ENCODE measurements at places on chromosomes 6 and 20.

- DNase-seq, result no peak
Observed at GRCh38 chr6:157561929-157562810, 181.2 kb downstream of the ZDHHC14 start.

- DNase-seq, result peak; percentile 23
Observed at GRCh38 chr20:3934624-3935023, 45.4 kb downstream of the PANK2 start.

DNA sequence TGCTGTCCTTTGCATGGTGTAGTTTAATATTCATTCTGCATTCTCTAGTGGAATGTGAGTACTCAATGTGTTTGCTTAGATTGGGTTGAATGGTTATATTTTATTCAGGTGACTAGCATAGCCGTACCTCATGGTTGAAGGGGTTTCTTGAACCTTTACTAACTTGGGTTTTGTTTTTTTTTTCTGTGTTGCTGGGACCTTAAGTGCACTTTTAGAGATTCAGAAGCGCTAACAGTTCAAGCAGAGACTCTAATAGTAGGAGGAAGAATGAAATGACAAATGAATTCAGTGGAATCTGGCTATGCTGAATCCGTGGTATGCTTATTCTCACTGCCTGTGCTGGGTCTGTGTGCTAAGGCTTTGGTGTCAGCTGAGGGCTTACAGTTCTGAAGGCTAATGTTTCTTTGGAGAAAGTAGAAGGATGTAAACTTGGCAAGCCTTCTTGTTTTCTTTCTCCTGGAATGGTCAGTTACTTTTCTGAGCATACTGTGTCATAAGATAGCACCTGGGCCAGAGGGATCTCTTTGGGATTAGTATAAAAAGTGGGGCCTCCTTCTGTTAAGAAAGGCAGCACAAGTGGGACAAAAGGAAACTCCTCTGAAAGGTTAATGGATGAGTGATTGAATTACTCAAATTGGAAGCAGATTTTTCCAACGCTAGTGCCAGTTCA, 28.7 kb downstream of the RNF144B start:
- no peak for DNase-seq

GRCh38 chr6:24963339-24963738, 27.6 kb upstream of the RIPOR2 start:
- no peak for DNase-seq

GRCh38 chr6:154367839-154368695, 11.5 kb upstream of the IPCEF1 start:
- no peak for DNase-seq

DNA sequence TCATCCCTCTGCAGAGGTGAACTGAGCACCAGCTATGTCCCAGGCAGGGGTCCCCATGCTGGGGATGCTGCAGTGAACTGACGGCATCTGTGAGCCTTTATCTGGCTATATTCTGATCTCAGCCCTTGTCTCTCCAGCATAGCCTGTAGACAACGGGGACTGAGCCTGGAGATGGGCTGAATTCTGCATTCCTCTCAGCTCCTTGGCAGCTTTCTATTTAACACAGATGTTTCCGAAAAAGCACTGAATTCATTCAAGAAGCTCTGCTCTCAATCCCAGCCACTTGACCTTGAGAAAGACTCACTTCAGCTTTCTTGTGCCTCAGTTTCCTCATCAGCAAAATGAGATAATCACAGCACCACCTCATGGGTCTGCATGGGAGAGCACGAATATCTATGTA, 204.4 kb upstream of the PMEPA1 start:
- no peak for DNase-seq

DNA sequence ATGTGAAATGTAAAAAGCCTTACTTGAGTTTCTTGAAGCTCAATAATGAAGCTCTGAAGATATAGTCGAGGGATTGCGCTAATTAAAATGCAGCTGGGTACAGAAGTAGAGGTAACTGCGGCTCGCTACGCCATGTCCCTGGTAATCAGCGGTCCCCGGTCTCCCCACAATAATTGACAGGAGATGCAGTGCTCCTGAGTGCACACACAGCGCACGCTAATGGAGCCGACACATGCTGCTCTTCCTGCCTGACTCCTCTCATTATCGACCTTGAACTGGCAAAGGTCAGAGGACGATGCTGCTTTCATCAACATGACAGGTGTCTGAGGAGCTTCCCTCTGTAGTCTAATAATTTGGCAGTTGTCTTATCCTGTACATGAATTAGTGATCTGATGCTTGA, 365.9 kb downstream of the RNF144B start:
- no peak for DNase-seq

DNA sequence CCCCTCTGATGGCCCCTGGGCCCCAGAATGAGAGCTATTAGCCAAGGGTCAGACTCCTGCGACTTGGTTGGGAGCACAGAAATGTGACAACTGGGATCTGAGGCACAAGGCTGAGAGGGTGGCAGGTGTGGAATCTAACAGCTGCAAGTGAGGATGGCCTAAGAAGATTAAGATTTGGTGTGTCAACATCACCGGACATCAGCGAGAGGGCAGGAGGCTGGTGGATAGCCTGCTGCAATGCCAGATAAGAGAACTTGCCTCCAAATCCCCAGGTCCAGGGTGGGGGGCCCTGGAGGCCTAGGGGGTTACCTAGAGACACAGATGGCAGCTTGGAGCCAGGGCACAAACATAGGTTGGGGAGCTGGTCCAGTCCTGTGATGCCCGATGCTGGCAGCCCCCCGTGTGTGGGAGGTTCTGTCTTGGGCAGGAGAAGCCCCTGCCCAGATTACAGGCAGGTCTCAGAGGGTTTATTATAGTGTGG, 155.8 kb downstream of the GRM4 start:
- peak; percentile 61 for DNase-seq

- DNase-seq, result no peak
Observed at GRCh38 chr20:59040667-59041066, 1.9 kb downstream of the PRELID3B start.

- no peak for DNase-seq
Observed at GRCh38 chr6:118897386-118897785, 3.4 kb downstream of the ASF1A start.

DNA sequence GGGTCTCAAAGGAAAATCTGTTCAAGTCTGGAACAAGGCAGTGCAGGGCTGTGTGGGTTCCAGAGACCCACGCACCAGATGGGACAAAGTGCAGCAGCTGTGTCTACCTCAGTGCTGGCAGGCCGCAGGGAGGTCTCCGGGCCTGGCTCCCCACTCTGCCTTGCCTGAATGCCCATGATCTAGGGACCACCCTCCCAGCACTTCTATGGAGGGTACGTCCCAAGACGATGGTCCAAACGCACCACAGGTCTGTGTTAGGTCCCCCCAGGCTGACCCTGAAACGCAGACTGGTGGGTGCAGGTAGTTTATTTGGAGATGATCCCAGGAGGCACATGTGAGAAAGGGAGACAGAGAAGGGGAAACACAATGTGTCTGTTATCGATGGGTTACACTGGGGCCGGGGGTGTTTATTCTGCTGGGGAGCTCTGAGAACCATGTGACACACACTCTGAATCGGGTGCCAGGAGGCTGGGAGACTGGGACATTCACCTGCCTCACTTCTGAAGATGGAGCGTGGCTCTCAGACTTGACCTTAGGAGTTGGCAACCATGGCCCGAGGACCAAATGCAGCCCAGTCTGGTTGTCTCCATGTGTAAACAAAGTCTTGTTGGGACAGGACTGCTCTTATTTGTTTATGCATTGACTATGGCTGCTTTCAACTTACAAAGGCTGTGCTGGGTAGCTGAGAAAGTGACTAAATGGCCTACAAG, 21.7 kb downstream of the CST9L start:
- no peak for DNase-seq

- no peak for DNase-seq
Observed at GRCh38 chr6:167113935-167114910, 8.7 kb upstream of the CCR6 start.

GRCh38 chr6:110201151-110201884, 21.1 kb downstream of the CDC40 start:
- DNase-seq, result peak; percentile 85

DNA sequence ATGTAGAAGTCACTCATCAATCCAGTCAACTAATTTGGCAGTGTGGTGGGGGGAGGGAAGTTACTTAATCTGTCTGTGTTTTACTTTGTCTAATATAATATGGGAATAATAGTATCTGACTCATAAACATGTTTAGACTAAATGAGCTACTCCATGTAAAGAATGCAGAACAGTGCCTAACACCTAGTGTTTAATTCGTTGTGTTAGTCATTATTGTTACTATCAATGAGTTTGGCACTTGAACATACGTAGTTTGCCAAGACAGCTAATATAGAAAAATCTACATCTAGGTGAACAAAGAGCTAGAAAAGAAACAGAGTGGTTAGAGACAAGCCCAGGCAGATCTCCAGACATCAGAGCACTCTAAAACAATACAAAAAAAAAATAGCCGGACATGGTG, 49.1 kb downstream of the IRAK1BP1 start:
- DNase-seq, result no peak

DNA sequence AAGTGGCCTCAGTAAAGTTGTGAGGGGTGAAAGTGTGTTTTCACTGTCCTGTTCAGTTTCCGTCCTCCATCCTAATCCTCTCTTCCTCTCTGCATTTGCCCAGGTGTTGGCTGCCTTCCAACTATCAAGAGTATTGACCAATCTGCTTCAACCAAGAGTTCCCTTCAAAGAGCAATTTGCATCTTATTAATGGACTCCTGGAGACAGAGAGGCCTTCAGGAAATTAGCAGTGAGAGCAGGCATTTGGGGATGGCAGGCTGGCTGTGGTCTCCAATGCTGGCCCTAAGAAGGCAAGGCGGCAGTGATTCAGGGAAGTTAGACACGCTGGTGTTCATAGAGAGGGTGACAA, 77.2 kb downstream of the GPR6 start:
- DNase-seq, result no peak

DNA sequence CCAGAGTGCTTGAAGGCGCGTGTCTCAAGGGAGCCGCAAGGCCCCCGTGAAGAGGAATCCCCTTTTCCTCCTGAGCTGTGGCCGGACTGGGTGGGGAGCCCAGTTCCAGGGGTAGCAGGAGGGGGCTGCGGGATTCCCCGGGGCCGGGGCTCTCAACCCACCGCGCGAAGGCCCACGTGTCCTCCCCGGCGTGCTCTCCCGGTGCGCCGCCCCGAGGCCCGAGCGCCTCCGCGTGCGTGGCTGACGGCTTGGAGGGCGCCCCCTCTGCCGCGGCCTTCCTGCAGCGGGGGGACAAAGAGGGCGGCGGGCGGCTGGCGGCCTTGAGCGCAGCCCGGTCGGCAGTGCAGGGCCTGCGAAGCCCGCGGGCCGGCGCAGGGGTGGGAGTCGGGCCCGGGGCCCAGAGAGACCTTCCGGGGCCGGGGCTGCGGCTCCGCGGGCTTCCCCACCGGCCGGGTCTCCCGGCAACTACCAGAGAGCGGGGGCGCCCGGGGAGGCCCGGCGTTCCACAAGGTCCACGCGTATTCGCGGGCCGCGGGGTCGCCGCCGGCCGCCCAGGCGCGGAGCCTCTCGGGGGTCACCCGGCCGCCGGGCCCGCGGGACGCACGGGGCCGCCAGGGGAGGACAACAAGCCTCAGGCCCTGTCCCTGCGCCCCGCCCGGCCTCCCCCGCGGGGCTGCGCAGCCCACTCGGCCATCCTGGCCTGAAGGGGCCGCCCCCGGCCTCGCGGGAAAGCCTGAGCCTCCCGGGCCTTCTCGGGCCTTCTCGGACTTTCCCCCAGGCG, at the start of gene FAM217A:
Gene FAM217A (minus strand): TSS at position 447 of the 781 bp plus-strand sequence. CDS start 1,723 bp downstream, outside the sequence.
- DNase-seq, result no peak

DNA sequence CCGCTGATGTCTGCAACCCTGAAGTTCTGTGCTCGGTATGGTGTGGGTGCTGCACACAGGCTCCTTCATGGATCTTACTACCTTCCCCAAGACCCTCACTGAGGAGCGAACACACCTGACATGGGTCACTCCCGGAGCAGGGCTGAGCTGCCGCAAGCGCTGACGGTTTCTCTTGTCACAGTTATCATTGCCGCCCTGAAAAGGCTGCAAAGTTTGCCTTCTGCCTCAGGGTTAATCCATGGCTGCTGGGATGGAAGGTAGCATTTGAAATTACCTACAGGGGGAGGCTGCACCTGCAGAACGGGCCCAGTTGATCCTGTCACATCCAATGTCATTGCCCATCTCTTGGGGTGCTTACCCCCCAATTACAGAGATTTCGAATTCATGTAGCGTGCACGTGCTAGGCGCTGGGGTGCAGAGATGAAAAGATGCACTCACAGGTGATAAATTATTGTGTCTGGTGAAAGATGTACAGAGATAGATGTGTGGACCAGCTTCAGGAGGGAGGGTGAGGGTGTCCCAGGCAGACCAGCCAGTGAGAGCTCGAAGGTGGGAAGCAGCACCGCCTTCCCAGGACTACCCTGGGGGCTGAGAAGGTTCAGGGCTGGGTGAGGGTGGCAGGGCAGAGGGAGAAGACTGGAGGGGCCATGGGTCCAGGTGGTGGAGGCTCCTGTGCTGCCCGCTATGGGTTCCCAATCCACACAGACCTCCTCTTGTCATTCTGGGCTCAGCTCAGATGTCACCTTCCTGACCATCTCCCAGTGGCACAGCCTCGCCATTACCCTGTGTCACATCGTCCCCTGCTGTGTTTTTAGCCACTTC, 120.1 kb downstream of the SYCP2 start:
- no peak for DNase-seq

DNA sequence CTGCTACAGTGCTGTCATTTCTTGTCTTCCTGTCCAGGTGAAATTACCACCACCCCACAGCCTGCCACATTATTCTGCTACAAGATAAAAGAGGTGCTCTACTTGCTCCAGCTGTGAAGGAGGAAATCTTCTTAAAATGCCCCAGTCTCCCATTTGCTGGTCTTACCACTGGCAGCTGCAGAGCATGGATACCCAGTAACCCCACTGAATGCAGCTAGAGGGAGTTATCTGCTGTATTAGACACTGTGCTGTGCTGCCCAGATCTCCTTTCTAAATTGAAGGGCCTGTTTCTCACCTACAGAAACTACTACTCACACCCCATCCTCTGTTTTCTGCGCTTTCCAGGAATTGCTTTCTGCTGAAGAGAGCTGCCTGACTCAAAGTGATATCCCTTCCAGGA, 517.8 kb downstream of the PKHD1 start:
- no peak for DNase-seq

DNA sequence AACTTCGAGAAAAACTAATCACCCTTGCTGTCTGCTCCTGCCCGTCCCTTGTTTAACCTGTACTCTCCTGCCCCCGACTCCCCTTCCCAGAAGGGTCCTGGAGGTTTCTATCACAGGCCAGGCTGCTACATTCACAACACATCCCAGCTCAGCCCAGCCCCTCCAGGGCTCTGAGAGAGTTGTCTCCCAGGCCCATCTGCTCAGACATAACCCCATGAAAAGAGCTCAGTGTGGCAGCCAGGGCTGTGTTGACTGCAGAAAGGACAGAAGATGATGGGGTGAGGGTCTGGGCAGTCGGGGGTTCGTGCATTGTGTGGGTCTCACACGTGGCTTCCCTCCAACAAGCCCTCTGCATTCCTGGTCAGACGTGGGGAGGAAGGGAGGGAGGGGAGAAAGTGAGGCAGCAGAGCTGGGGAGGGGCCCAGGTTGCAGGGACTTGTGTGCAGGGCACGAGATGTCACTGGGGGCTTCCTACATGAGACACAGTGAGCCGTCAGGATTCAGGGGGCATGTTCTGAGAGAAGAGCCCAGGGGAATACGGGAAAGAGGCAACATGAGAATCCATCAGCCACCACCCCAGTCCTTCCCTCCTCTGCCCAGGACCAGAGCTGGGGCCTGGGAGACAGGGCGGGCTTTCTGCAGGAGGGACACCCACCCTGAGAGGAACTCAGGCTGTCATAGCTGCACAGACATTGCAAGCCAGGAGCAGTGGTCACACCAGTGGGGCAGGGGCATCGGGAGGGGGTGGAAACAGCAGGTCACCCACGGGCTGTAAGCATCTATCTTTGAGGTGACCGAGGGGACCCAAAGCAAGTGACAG, 372.9 kb downstream of the PREX1 start:
- DNase-seq, result no peak

- DNase-seq, result no peak
Observed at GRCh38 chr20:19750907-19751636, 7.0 kb upstream of the RIN2 start.

- no peak for DNase-seq
Observed at GRCh38 chr20:6157345-6157744, 34.5 kb upstream of the FERMT1 start.

Data from erythroblast (primary cell).